ENCODE measurements at places on chromosomes 3 and 15.
A peak's percentile ranks its signal among the peaks of the same experiment; 100 is the strongest.

GRCh38 chr3:185411133-185411532 is 48.2 kb downstream of the MAP3K13 start:
- DNase-seq, result no peak

- no peak for DNase-seq
Observed at GRCh38 chr3:184887574-184887973, 75.6 kb downstream of the VPS8 start.

- no peak for DNase-seq
Observed at GRCh38 chr3:131957511-131957910, 77.3 kb downstream of the CPNE4 start.

DNA sequence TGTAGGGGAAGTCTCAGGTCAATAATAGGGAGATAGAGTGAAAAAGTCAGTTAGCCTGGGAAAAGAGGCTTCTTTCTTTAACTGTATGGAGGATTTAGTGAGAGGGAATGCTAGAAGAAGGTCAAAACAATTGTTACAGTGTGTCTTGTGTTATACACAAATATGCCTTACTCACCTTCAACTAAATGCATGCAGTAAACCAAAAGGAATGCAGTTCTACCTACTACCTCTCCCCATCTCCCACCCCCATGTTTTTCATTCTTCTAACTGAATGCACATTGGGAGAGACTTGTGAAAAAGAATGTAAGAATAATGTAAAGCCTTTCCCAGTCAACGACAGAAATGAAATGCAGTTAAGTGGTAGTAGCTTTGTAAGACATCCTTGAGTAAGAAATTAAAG is 33.8 kb downstream of the CCDC66 start:
- DNase-seq, result no peak

DNA sequence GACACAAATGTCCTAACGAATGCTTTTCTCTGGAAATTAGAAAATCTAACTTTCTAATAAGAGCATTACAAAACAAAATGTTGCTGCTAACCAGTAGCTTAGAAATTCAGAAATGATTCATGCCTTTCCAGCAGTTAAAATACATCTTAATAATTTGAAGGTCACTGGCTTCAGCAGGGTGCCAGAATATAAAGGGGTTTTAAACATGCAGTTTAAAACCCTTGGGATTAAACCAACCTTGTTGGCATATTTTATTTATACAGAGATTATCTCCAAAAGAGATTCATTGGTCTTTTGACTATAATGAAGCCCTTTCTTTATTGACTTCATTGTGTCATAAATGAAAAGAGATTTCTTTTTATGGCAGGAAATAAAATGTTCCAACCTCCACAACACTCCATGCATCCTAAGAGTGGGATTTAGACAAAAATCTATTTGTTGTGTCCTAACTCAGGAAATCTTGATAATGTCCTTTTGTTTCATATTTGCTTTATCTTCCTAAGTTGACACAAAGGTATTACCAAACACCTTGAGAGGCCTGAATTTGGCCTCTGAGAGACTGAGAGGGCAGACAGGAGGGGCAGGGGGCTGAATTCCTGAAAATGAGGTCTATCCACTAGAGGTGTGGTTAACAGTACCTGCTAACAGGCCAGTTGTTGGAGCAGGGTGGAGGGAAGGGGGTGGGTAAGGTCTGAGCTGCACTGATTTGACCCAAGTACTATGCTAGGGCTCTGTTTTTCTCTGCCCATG is 124.4 kb downstream of the FEZF2 start:
- no peak for DNase-seq

GRCh38 chr15:65077981-65078352 is 1.4 kb downstream of the KBTBD13 start:
- DNase-seq, result peak; percentile 13

DNA sequence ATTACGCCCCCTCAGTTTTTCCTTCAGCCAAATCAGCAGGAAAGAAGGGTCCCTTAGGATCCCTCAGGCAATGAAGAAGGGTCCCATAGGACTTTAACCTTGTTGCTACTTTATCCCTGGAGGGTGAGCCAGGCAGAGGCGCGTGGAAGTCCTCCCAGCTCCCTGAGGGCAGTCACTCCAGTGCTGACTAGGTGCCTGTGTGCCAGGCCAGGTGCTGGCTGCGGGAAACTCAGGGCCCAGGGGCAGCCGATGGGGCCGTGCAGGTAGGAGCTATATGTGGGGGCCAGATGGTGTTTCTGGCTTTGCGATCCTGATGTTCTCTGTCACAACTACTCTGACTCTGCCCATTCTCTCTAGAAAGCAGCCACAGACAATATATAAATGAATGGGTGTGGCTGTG is 42.8 kb upstream of the IQSEC1 start:
- no peak for DNase-seq

- no peak for DNase-seq
Observed at GRCh38 chr15:56978898-56979662, 60.6 kb downstream of the TCF12 start.

DNA sequence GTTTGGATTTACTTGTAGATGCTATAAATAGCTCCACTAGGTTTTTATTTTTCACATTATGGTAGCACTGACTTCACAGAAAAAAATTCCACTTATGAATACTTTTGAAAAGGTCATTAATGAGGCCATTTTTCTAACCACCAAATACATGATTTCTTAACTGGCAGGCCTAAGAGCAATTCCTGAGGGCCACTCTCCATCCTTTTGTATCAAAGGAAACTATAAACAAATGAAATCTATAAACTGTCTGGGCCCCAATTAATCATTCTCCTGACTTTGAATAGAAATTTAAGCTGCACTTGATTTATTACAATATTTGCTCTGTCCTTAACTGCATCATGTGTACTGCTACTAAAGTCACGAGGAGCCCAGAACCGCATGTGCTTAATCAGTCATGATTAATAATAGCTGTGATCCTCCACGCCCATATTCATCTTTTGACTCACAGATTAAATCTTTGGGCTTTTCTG is 25.1 kb upstream of the MTMR10 start:
- DNase-seq, result no peak

GRCh38 chr15:68303560-68304436 is 26.3 kb downstream of the FEM1B start:
- DNase-seq, result no peak

GRCh38 chr3:172059532-172059931 is 20.2 kb downstream of the FNDC3B start:
- no peak for DNase-seq

Measured in activated T-cell treated with anti-CD3 and anti-CD28 coated beads for 4 hours (primary cell).